ENCODE measurements at places on chromosomes 12 and 14.
A peak's percentile ranks its signal among the peaks of the same experiment; 100 is the strongest.

DNA sequence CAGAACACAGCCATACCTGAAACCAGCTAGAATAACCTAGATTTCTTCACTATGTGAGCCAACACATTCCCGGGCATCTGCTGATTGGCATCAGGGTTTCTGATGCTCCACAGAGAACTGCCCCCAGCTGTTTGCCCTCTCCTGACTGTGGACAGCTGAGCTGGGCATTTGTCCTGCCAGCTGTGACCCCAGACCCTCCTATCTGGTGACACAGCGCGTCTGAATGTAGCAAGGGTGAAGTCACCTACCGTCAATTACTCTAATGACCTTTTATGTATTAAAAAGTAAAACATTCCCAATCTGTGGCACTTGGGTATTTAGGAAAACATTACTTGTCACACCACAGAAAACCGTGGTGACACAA is 29.7 kb upstream of the SFSWAP start:
- DNase-seq = no peak

DNA sequence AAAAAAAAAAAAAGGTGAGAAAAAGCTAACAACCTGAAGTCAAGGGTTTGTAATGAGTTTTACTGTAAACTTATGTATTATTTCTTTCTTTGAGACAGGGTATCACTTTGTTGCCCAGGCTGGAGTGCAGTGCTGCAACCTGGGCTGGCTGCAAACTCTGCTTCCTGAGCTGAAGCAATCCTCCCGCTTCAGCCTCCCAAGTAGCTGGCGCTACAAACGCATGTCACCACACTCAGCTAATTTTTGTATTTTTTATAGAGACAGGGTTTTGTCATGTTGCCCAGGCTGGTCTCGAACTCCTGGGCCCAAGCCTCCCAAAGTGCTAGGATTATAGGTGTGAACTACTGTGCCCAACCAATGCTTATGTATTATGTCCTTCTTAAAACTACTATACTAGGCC is 9.2 kb downstream of the ATF7 start:
- no peak for DNase-seq

- DNase-seq = no peak
Observed at GRCh38 chr14:29643433-29644211, 284.0 kb downstream of the PRKD1 start.

GRCh38 chr12:57229046-57229633 is 371 bp upstream of the SHMT2 start:
- no peak for DNase-seq

DNA sequence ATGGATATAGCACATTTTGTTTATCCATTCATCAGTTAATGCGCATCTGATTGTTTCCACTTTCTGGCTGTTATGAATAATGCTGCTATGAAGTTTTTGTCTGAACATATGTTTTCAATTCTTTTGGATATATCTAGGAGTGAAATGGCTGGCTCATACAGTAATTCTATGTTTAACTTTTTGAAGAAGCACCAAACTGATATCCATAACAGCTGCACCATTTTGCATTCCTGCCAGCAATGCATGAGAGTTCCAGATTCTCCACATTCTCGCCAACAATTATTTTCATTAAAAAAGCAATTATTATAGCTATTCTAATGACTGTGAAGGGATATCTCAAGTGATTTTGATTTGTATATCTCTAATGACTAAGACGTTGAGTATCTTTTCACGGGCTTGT is 89.9 kb upstream of the PPP4R3A start:
- no peak for DNase-seq

- DNase-seq = peak; percentile 61
Observed at GRCh38 chr12:6780573-6780972, 8.3 kb downstream of the LAG3 start.

DNA sequence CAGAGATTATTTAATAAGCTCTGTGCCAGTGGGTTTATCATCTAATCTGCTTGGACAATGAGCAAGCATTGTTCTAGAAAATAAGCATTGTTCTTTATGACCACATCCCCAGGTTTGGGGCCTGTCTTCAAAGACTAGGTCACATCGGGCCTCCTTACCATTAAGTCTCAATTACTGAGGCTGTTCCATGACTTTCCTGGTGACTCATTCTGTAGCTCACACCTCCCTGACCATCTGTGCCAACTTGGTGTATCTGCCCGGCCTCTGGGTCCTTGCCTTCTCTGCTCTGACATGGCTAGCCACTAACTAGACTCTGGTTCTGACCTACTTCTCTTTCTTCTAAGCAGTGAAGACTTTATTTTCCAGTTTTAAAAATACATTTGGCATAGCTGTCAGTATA is 44.4 kb upstream of the PLEKHA5 start:
- DNase-seq = no peak

DNA sequence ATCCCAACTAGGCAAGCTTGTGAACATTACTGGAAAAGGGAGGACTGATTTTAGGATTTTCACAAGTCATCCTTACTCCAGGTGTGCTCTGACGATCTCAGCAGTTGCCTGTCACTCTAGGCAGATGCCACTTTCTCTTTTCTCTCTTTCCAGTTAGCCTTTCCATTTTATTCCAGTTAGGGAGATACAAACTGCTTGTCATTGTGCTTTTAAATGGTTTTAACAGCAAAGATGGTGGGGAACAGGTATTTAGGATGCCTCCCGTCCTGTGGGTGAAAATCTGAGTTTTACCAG is 1.2 kb downstream of the PA2G4 start:
- DNase-seq = no peak

GRCh38 chr14:36579573-36580140 is 2.8 kb downstream of the NKX2-8 start:
- DNase-seq = no peak

GRCh38 chr14:38964630-38965029 is 138.4 kb downstream of the SEC23A start:
- DNase-seq = no peak

GRCh38 chr12:52691076-52691840 is 11.1 kb upstream of the KRT1 start:
- DNase-seq = peak; percentile 54

Data from activated CD4-positive, alpha-beta T cell treated with anti-CD3 and anti-CD28 coated beads for 48 hours (primary cell).